Upper lobe of left lung (tissue), 6 donors: ENCODE measurements at places on chromosomes 16 and 17. TPM values are rescaled to one million over a fixed set of nuclear protein-coding genes. Genes with fewer than 3 reads are reported as not detected.

DNA sequence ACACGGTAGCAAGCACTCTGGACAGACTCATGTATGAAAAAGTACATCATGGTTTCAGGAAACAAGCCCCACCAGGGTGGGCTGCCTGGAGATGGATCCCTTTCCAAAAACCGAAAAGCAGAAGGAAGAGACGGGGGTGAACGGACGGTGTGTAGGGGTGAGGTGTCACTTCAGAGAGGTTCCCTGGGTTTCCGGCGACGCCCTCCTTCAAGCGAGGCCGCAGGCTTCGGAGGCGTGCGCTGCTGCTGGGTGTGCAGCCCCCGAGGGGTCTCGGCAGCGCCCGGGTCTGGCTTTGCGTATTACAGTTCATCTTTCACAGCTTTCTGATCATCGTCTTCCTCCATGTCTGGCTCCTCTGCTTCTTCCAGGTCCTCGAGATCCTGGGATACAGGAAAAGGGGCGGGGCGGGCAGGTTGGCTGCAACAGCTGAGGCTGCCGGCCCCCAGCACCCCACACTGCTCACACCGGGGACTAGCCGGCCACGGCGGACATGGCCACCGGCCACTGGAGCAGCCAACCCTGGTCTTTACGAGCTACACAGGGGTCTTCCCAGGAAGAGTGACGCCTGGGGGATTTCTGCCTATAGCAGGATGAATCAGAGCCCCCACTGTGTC is 9.0 kb upstream of the PPP1R27 start:
- H3K4me3 ChIP-seq, result no peak overlapping the region
- peaks cover 69% of the 10 kb centered on the region for H3K36me3 ChIP-seq
- no peaks in the 10 kb centered on the region for H3K4me1 ChIP-seq
- peak; percentile 70 for DNase-seq
- no peak overlapping the region for H3K27ac ChIP-seq

GRCh38 chr17:4501295-4501949 is 2.7 kb downstream of the SPNS2 start:
- peak overlapping the region; percentile 81 for H3K27ac ChIP-seq
- no peak for DNase-seq
- no peaks in the 10 kb centered on the region for H3K27me3 ChIP-seq
- H3K4me1 ChIP-seq, result peaks cover 75% of the 10 kb centered on the region

DNA sequence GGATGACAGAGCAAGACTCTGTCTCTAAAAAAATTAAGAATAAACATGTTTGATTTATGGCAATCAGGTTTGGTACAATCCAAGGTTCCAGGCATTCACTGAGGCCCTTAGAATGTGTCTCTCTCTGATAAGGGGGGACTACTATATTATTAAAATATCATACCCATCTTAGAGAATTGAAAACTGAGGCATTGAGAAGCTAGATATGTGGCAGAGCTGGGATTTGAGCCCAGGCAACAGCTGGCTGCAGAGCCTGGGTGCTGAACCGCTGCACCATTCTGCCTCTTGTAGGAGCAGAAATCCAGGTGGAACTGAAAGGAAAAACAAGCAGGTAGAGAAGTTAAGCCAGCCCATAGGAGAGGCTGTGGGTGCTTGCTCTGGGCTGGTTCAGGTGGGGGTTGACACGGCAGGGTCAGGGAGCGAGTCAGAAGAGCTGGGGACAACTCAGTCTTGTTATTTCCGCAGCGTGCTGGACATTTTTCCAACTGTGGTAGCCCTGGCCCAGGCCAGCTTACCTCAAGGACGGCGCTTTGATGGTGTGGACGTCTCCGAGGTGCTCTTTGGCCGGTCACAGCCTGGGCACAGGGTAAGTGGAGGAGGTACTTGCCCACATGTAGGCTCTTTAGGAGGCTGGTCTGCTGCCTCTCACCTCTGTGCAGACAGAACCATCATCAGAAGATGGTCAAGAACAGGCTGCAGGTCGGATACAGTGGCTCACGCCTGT is 62.5 kb downstream of the WIPI1 start:
- DNase-seq, result no peak
- no peak overlapping the region for H3K4me3 ChIP-seq
- H3K27ac ChIP-seq, result no peak overlapping the region
- H3K4me1 ChIP-seq, result peaks cover 7% of the 10 kb centered on the region
- H3K27me3 ChIP-seq, result no peaks in the 10 kb centered on the region

DNA sequence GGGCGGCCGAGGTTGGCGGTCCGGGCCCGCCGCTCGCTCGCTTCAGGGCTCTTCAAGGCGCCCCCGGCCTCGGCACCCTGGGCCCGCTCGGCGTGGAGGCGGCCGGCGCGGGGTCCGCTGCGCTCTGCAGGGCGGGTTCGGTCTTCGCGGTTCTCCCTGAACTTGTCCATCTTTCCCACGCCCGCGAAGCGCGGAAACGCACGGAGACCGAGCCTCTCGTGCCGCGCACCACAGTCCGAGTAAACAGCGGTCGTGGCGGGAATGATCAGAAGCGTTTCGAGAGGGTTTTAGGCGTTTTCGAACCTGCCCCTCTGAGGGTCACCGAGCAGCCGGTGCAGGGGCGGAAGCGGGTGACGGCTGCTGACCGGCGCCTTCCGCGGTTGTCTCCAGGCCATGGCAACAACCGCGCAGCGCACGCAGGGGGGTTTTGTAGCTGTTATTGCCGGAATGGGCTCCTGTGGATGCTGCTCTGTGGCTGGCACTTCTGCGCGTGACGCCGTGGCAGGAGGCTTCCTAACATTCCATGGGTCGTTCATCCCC is 414 bp downstream of the NARF start:
- no peaks in the 10 kb centered on the region for H3K27me3 ChIP-seq
- H3K4me3 ChIP-seq, result peak overlapping the region; percentile 99
- peaks cover 38% of the 10 kb centered on the region for H3K4me1 ChIP-seq
- peak; percentile 51 for DNase-seq

GRCh38 chr17:16415031-16415924 is at the start of gene TRPV2:
TRPV2 (plus strand) TSS chr17:16415571; CDS start chr17:16417669, 2,098 bp downstream.
- no peaks in the 10 kb centered on the region for H3K27me3 ChIP-seq
- peak; percentile 55 for DNase-seq
- H3K36me3 ChIP-seq, result peaks cover 16% of the 10 kb centered on the region
- H3K27ac ChIP-seq, result peak within 1 kb of the TSS; percentile 93

- no peaks in the 10 kb centered on the region for H3K27me3 ChIP-seq
- no peak overlapping the region for H3K4me3 ChIP-seq
- no peak for DNase-seq
- H3K27ac ChIP-seq, result no peak overlapping the region
- H3K4me1 ChIP-seq, result peaks cover 13% of the 10 kb centered on the region
Measured at GRCh38 chr16:85195900-85196772, 83.9 kb upstream of the CIBAR2 start.

DNA sequence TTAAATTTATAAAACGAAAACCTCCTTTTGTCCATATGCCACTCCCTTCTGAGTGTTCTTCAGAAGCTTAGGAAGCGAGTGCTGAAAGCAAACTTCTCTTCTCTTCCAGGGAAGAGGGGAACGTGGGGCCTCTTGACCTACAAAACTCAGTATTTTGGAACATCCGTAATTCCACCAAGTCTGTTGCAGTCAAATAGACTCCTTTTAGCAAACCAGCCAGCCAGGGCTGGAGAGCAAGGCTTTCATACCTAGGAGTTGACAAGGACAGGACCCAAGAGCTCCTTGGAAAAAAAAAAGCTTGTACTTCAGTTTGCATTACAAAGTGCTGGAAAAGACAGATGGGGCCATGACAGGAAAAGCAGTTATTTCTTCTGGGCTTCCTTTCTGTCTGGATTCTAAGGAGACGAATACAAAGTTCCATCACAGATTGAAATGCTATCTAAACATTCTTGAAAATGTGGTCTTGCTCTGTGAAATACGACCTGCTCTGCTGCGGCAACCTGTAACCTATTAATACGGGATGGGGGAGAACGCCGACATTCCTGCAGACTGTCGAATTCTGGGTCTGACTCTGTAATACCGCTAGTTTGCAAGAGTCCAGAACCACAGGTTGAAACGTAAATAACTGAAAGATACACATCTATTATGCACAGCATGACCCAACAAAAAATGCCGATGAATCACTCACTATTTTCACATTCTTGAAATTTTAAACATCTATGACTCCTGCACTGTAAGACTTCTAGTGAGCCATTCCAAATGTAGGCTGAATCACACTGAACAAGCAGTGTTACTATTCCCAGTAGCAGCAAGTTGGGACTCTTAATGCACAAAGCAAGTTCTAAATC is 20.6 kb downstream of the VPS53 start:
- H3K27ac ChIP-seq, result no peak overlapping the region
- no peak overlapping the region for H3K4me3 ChIP-seq
- peaks cover 6% of the 10 kb centered on the region for H3K4me1 ChIP-seq

GRCh38 chr16:54620197-54620596 is 310.5 kb upstream of the IRX5 start:
- no peak for DNase-seq
- no peaks in the 10 kb centered on the region for H3K36me3 ChIP-seq
- H3K27me3 ChIP-seq, result no peaks in the 10 kb centered on the region
- no peak overlapping the region for H3K27ac ChIP-seq
- no peaks in the 10 kb centered on the region for H3K4me1 ChIP-seq

DNA sequence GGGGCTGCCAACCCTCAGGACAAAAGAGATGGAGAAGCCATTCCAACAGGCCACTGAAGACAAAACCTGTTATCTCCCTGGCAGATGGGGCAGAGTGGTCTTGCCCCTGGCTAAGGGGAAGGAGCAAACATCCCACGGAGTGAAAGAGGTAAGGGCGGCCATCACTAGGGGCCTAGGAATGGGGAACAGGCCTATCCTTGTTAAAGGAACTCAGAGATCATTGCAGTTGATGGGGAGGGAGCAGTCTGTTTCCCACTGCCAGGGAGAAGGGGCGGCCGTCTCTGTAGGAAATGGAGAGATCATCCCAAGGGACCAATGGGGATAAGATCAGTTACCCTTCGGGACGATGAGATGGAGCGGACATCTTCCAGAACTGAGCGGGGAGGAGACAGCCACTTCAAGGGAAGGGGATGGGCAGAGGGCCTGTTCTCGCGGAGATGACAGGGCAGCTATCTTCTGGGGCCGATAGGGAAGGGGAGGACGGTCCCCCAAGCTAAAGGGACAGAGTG is 581 bp upstream of the TMEM208 start:
- H3K27me3 ChIP-seq, result no peaks in the 10 kb centered on the region
- peak overlapping the region; percentile 99 for H3K4me3 ChIP-seq
- H3K27ac ChIP-seq, result peak overlapping the region; percentile 81
- no peak for DNase-seq
- peaks cover 33% of the 10 kb centered on the region for H3K36me3 ChIP-seq

GRCh38 chr17:80031691-80032430 is 3.8 kb downstream of the TBC1D16 start:
- H3K27me3 ChIP-seq, result no peaks in the 10 kb centered on the region
- H3K4me1 ChIP-seq, result peaks cover 25% of the 10 kb centered on the region
- no peaks in the 10 kb centered on the region for H3K36me3 ChIP-seq

- no peak for DNase-seq
- peak overlapping the region; percentile 7 for H3K27ac ChIP-seq
- no peaks in the 10 kb centered on the region for H3K27me3 ChIP-seq
- peaks cover 19% of the 10 kb centered on the region for H3K4me1 ChIP-seq
Measured at GRCh38 chr16:69179328-69180010, 7.5 kb upstream of the SNTB2 start.

DNA sequence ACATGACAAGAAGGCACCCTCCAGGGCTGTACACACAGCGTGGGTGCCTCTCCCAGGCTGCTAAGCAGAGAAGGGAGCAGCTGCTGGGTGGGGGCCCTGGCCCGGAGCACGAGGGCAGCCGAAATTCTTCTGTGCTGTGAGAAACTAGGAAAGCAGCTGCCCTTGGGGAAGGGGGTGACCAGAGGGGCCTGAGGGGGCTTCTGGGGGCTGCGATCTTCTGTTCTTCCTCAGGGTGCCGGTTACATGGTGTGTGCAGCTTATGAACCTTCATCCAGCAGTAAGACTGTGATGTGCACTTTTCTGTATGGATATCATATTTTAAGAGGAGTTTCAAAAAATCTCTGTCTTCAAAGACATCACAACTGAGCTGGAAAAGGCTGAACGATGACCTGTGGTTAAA is 43.2 kb upstream of the METRNL start:
- H3K4me3 ChIP-seq, result no peak overlapping the region
- peaks cover 14% of the 10 kb centered on the region for H3K36me3 ChIP-seq
- DNase-seq, result no peak
- H3K27me3 ChIP-seq, result no peaks in the 10 kb centered on the region
- H3K27ac ChIP-seq, result no peak overlapping the region

DNA sequence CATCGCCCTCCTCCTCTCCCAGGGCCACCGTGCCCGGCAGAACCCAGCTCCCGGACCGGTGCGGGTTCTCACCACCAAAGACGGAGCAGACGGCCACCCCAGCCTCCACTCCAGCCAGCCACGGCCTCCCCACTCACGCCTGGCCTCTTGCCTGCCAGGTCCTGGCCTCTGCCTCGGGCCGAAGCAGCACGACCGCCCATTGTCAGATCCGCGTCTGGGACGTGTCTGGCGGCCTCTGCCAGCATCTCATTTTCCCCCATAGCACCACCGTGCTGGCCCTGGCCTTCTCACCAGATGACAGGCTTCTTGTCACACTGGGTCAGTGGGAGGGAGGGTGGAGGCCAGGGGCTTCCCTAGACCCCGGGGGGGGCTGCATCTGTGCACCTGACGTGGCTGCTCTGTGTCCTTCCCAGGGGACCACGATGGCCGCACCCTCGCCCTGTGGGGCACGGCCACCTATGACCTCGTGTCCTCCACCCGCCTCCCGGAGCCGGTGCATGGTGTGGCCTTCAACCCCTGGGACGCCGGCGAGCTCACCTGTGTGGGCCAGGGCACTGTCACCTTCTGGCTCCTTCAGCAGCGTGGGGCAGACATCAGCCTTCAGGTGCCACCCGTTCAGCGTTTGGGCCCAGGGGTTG is 6.6 kb upstream of the RHOT2 start:
- H3K4me3 ChIP-seq, result peak overlapping the region; percentile 22
- no peak overlapping the region for H3K27ac ChIP-seq
- no peaks in the 10 kb centered on the region for H3K27me3 ChIP-seq
- H3K36me3 ChIP-seq, result peaks cover 9% of the 10 kb centered on the region
- no peak for DNase-seq
- peaks cover 15% of the 10 kb centered on the region for H3K4me1 ChIP-seq

DNA sequence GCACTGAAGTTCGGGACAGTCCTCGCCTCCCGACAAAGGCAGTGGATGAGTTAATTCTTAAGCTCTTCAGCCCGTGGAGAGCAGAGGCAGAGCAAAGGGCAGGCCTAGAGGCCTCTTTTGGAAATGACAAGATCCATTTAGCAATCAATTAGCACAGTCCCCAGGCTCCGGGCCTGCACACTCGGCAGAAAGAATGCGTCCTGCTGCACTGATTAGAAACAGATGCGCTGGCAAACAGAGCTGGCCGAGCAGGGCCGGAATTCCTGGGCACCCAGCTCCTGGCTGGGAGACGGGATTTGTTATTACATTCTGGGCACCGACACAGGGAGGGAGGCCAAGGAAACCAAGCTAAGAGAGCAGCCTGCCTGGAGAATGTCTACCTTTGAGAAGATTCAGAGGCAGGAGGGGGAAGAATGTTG is 162.9 kb downstream of the COPRS start:
- H3K27ac ChIP-seq, result no peak overlapping the region
- DNase-seq, result no peak
- H3K36me3 ChIP-seq, result no peaks in the 10 kb centered on the region
- no peaks in the 10 kb centered on the region for H3K27me3 ChIP-seq
- H3K4me3 ChIP-seq, result no peak overlapping the region

GRCh38 chr17:75356260-75356937 is 49.1 kb downstream of the GRB2 start:
- peaks cover 21% of the 10 kb centered on the region for H3K4me1 ChIP-seq
- no peak for DNase-seq
- no peak overlapping the region for H3K4me3 ChIP-seq
- H3K27ac ChIP-seq, result peak overlapping the region; percentile 24

Gene PRR15L
- total RNA-seq, result 75.9 TPM

Gene C17orf67
- total RNA-seq, result 0.76 TPM

Gene RAD51C
- total RNA-seq, result 10.9 TPM

Gene CTF1
- total RNA-seq, result 5.5 TPM

Gene MMP28
- 106 TPM for total RNA-seq

Gene BCL6B
- total RNA-seq, result 2.1 TPM

Gene EPN3
- total RNA-seq, result 5.2 TPM

Gene SLC2A4
- 1.2 TPM for total RNA-seq

Gene KRT35
- total RNA-seq, result not detected

Gene SMYD4
- 17.0 TPM for total RNA-seq

Gene TBC1D3H
- total RNA-seq, result not detected
